GM23338 (cell line): ENCODE measurements at places on chromosomes 16 and 17. TPM values are rescaled to one million over a fixed set of nuclear protein-coding genes. Genes with fewer than 3 reads are reported as not detected.

DNA sequence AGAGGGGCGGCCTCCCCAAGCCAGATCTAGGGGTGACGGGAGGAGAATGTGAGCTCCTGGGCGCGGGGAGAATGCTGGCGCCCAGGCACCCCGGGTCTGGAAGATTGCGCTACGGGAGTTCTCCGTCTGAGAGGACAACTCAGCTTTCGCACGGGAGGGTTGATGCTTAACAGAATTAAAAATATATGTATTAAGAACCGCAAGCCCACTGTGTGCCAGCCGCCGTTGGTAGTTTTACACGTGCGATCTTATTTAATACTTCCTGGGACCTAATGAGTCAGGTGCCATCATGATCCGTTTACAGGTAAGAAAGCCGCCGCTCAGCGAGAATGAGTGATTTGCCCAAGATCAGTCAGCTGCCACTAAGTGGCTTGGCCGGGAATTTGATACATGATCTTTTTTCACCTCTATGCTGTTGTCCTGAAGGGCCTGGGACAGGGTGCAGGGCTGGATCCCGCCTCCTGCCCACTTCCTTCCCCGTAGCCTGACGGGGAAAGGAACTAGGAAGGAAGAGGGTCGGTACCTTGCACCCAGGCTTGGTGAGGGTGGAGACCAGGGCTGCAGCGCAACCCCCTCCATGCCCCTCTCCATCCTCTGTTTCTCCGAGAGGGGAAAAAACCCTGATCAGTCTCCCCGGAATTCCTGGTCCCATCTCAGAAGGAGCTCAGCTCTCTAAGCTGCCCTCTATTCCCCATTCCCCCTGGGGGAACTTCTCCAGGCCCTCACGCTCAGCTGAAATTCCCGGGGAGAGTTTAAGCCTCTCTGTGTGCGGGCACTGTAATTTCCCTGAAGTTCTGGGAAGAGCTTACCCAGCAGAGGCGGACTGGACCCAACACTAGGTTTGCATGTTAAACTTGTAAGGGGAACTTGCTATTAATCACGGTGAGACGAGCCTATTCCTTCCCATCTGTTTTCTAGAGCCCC lies 983 bp downstream of the VAT1L start:
- peak; percentile 63 for DNase-seq
- H3K36me3 ChIP-seq, result no peaks in the 10 kb centered on the region
- peaks cover 41% of the 10 kb centered on the region for H3K27me3 ChIP-seq
- peaks cover 14% of the 10 kb centered on the region for H3K4me1 ChIP-seq
- peak overlapping the region; percentile 92 for H3K4me3 ChIP-seq
- H3K27ac ChIP-seq, result no peak overlapping the region

DNA sequence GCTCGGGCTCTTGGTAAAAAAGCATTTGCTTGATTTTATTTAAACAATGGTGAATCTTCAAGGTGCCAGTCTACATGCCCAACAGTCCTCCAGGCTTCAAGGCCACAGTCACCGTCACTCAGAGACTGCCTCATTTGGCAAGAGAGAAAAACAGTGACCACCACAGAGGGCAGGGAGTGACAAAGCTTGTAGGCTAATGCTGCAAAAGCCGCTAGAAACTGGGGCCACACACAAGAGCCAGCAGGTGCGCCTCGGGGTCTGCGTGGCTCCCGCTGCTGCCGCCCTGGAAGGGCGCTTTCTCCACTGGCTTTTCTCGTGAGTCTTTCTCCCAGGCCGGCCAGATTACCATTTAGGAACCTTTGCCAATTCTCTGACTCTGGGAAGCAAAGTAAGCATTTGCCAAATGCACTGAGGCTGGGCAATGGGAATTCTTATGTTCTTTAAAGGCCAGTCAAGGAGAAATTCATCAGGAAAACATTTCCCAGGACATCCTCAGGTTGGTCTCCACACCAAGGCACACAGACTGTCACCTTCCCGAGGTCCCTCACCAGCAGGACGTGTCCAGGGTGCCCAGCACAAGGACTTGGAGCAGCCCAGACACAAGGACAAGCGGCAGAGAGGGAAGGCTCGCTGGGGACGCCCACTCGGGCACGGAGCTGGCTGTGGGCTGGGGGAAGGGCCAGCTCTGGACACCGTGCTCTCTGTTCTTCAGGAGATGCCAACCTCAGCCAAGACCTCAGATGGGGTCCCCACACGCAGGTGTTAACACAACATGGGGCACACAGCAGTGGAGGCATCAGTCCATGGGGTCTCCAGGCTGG lies 12.5 kb upstream of the C16orf95 start:
- H3K27ac ChIP-seq, result no peak overlapping the region
- H3K4me1 ChIP-seq, result no peaks in the 10 kb centered on the region; the same call in 1 of the 2 replicates
- no peaks in the 10 kb centered on the region for H3K27me3 ChIP-seq
- H3K4me3 ChIP-seq, result no peak overlapping the region
- H3K36me3 ChIP-seq, result no peaks in the 10 kb centered on the region

- H3K36me3 ChIP-seq, result no peaks in the 10 kb centered on the region
- no peak for DNase-seq
- H3K4me3 ChIP-seq, result no peak overlapping the region
- H3K4me1 ChIP-seq, result no peaks in the 10 kb centered on the region
- H3K27ac ChIP-seq, result no peak overlapping the region
- no peaks in the 10 kb centered on the region for H3K27me3 ChIP-seq
These were observed 220.1 kb upstream of the SOX9 start for GRCh38 chr17:71900621-71901229.

- no peaks in the 10 kb centered on the region for H3K27me3 ChIP-seq
- DNase-seq, result no peak
- H3K36me3 ChIP-seq, result no peaks in the 10 kb centered on the region
- peaks cover 7% of the 10 kb centered on the region; the same call in 1 of the 2 replicates for H3K4me1 ChIP-seq
- H3K4me3 ChIP-seq, result no peak overlapping the region
- no peak overlapping the region for H3K27ac ChIP-seq
These were observed 12.9 kb downstream of the BANP start for GRCh38 chr16:87964049-87964659.

- H3K36me3 ChIP-seq, result peaks cover 47% of the 10 kb centered on the region
- H3K4me1 ChIP-seq, result peaks cover 27% of the 10 kb centered on the region; the same call in 1 of the 2 replicates
- H3K4me3 ChIP-seq, result peak within 1 kb of the TSS; percentile 96
- no peaks in the 10 kb centered on the region for H3K27me3 ChIP-seq
- DNase-seq, result peak; percentile 97
- H3K27ac ChIP-seq, result peak within 1 kb of the TSS; percentile 99
These were observed at the start of gene KRABD2 for GRCh38 chr17:8376271-8377067. Gene KRABD2 (minus strand): TSS chr17:8376704.

The CTNS gene
- total RNA-seq, result 21.8 and 30.1 TPM in 2 replicates
